ENCODE measurements at places on chromosomes 3 and 15.

- no peak for DNase-seq
These were observed 235.3 kb upstream of the ST8SIA2 start for GRCh38 chr15:92158426-92158825.

- peak; percentile 91 for DNase-seq
These were observed 245.3 kb downstream of the MYRIP start for GRCh38 chr3:40054568-40055222.

GRCh38 chr15:56883088-56883487 is 35.4 kb upstream of the TCF12 start:
- DNase-seq, result no peak

- DNase-seq, result peak; percentile 82
These were observed 1075.1 kb downstream of the AGBL1 start for GRCh38 chr15:87154761-87155160.

GRCh38 chr3:28781053-28781452 is 432.4 kb upstream of the AZI2 start:
- no peak for DNase-seq

DNA sequence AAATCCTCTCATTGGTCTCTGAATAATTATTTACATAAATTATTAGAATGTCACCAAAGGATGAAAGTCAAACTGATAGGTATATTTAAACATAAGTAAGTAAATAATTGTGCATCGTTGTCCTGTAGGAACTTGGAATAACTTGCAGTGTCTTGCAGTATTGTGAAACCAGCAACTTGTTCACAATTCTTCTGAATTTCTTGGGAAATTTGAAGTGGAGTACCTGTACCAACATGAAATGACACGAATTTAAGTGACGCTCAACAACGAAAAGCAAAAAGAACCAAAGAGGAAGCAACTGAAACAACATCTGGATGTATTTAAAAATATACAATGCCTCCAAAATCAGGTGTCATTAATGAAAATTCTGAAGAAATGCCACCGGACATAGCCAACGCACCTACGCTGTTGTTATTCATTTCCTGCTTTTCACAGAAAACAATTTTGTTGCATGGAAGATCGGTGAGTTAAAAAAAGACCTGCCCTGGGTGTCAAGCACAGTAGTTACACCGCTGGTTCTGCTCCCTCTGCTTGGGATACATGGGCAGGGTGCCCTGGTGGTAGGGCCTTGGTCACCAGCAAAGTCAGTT is 112.5 kb downstream of the RPLP1 start:
- DNase-seq, result no peak

- DNase-seq, result peak; percentile 93
These were observed 2.3 kb downstream of the INKA1 start for GRCh38 chr3:49805367-49805782.

GRCh38 chr15:62896380-62896866 is 146.1 kb upstream of the TPM1 start:
- DNase-seq, result peak; percentile 66

DNA sequence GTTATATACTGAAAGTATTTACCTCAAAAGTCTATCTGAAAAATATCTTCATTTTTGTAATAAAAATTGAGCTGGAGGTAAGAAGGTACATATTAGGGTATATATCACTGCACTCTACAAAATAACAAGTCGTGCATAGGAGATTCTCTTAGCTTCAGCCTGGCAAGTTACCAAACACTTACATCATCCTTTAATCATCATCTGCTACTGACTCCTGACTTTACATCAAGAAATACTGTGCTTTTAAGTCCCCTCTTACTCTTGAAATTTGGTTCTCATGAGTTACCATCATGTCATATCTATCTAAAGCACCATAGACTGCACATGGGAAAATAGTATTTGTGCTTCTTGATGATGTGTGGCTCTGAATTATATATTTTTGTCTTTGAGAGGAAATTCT is 50.8 kb downstream of the LYSMD4 start:
- peak; percentile 90 for DNase-seq

GRCh38 chr3:9565316-9565715 is 11.7 kb upstream of the LHFPL4 start:
- DNase-seq, result no peak

GRCh38 chr15:81293728-81294515 is 30.0 kb downstream of the STARD5 start:
- no peak for DNase-seq

GRCh38 chr3:141106842-141107241 is 55.7 kb downstream of the SPSB4 start:
- DNase-seq, result no peak

DNA sequence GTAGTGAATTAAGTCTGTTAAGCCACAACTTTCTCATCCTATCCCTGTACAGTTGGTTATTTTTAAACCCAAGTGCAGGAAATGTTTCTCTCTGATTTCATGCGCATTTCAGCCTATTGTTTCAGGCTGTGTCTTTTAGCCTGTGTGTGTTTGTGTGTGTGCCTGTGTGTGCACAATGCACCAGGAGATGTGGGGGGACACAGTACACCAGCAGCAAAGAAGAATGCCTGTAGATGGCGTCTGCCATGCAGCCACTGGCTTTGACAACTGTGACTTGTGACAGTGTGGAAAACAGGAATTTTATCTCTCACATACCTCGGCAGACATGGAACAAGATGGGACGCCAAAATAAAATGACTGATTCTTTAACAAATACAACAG is 43.6 kb upstream of the PLXNA1 start:
- DNase-seq, result no peak

DNA sequence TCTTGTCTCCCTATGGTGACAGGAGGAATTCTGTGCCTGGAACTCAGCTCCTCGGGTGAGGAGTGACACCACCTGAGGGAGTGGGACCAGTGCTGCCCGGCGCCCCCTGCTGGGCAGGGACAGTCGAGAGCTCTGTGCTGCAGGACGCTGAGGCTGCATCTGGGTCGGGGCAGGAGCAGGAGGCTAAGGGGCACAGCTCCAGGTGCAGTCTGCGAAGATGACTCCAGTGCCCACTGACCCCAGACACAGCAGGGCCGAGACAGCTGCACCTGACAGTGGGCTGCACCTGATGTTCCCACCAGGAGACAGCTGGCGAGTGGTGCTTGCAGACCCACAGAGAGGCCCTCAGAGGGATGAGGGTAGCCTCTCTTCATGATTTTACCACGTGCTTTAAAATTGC is 152.9 kb downstream of the ATP10A start:
- DNase-seq, result peak; percentile 37

DNA sequence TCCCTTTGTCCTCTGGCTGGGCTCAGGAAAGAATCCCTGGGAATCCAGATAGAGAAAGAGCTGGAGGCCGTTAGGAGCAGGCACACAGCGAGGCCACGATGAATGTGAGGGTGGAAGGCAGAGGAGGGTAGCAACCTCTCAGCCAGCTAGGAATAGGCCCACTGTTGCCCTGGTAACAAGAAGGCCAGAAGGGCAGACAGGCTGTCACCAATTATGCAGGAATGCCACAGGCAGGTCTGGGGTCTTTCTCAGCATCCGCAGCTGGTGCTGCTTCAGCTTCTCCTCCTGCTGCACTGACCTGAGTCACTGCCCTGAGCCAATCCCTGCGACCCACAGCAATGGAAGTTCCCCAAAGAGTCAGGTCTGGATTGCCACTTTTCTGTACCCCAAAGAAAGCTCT is 62.8 kb upstream of the C3orf80 start:
- DNase-seq, result peak; percentile 26

Data from fibroblast of skin of back (primary cell).